Stimulated activated CD4-positive, alpha-beta T cell treated with anti-CD3 and anti-CD28 coated beads, Interleukin-2, amount 100 ng/mL, for 24 hours (primary cell): ENCODE measurements at places on chromosomes 3 and 15.

- no peak for DNase-seq
Measured at GRCh38 chr3:117346901-117347300, 637.3 kb downstream of the TUSC7 start.

- no peak for DNase-seq
Measured at GRCh38 chr15:29035336-29036285, 149.8 kb downstream of the APBA2 start.

DNA sequence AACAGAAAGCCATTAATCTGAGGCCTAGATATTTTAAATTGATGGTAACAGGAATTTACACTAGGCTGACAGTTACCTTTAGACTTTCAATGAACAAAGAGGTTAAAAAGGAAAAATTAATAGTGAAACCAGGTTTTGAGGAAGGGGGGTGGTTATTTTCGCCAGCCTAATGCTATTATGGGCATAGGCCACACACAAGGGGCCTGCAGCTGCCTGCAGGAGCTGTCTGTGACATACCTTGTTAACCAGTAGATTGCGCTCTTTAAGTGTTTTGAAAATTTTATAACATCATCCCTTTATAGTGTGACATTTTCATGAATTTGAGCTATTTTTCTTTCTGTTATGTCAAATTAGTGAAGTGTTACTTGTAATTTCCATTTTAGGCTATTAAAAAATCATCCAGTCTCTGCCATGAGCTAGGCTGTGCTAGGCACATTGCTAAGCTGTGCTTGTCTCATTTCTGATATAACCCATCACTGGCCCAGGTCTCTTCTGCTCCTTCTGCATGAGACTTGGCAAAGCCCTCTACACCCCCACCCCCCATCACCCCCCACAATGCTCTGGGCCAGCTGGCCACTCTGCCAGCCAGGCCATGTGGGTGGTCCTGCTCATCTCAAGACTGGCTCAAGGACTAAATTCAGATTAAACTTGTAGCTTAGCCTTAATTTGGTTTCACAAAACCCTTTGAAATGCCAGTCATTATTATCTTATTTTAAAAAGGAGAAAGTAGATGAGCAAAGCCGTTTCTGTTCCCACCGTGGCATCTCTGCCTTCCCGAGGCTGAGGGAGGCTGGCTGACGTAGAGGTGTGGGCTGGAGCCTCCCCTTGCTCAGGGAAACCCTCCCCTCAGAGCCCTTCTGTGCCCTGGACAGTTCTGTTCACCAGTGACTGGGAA is 48.4 kb upstream of the SEC22A start:
- DNase-seq, result no peak

DNA sequence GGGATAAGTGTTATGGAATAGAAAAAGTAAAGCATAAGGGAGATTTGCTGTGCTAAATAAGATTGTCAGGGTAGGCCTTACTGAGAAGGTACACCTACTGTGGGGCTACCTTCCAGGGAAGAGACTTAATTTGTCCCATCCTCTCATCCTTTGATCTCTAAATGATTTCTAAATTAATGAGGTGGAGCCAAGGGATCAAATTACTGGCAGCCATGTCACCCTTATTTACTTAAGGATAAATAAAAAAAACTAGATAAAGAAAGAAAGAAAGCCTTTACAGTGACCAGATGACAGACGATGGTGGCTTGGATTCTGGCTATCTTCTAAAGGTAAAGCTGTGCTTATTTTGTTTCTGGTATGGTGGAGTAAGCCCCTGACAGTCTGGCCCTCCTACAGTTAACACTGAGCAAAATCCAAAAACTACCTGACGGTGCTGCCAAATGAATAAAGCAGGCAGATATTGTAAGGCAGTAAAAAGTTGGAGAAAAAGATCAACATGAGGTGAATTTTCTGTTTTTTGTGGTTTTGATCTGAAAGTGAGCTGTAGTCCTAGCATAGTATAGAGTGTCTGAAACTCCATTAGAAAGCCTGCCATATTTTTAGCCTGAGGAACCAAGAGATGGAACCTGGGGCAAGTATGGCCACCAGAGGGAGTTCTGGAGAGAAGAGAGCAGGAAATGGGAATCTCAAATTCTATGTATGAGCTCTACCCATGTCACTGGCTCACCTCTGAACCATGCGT is 285.1 kb upstream of the MANF start:
- DNase-seq, result peak; percentile 29

DNA sequence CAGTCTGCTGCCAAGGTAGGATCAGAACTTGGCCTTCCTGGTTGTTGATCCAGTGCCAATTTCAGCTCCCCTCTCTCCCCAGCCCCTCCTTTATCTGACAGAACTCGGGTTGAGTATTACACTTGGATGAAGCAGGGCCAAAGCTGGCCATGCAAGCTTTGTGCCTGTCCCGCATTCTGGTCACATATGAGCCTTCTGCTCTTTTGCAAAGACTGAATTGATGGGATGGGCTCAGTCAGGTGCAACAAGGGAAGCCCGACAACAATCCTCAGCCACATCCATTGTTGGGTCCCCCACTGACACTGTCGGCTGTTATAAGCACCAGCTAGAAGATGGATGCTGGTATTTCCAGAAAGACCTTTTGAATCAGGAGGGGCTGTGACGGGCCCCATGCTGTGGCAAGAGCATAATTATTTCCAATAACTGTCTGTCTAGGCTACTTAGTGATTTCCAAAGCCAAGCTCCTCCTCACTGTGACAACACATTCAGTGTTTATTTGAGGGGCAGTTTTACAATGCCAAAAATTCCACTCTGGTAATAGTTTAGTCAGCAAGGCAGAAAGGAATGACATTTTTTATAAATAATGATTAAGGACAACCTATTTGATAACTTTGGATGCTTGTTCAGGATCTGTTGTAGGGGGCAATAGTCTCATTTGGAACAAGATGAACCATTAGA is 146.8 kb upstream of the FRMD4B start:
- no peak for DNase-seq

DNA sequence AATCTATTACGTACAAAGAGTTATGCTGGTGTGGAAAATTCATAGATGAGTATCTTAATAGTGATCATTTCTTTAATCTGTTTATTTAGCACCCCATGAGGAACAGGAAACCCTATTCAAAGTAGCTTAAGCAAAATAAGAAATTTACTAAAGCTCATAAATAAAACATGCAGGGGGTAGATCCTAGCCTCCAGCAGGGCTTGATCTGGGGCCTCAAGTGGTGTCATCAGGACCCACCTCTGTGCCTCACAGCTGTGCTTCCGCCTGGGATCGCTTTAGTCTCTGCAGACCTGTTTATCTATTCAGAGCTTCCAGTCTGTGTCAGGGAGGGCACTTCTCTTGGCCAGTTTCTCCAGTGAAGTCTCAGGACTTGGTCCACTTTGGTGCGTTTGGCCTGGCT is 171.0 kb upstream of the SLC24A5 start:
- no peak for DNase-seq

- no peak for DNase-seq
Measured at GRCh38 chr3:153144779-153145178, 17.2 kb upstream of the RAP2B start.

DNA sequence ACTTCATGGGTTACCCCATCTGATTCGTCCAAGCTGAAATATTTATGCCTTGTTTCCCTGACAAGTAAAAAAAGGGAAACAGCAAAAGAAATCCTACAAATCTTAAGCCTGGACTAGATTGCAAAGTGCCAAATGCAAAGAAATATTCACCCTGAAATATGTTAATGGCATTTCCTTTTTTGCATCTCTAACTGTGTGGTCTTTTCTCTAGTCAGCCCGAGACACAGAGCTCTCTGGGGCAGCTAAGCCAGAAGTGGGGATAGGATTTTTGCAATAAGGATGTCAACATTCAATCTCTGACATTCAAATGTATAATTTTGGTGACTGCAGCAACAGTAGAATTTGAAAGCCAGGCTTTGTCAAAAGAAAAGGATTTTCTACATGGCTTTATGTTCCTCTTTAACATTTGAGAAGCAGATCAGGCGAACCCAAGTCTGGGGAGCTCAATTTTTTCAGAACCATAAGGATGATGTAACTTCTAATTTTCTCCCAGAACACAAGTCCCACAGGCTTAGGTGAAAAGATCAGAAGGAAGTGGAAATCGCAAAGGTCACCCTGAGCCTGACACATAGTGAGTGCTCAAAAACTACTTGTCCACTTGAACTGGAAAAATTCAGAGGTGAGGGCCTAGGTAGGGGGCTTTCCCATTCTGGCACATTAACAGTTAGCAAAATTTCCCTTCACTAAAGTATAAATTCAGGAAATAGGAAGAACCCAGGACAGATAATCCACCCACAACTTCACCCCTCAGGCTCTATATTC is 28.2 kb upstream of the KCNMB3 start:
- no peak for DNase-seq

DNA sequence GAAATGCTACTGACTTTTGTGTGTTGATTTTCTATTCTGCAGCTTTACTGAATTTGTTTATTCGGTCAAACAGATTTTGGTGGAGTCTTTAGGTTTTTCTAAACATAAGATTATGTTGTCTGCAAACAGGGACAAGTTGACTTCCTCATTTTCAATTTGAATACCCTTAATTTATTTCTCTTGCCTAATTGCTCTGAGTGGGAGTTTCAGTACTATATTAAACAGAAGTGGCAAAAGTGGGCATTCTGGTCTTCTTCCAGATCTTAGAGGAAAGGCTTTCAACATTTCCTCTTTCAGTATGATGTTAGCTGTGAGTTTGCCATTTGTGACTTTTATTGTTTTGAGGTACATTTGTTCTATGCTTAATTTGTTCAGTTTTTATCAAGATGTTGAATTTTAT is 268.5 kb downstream of the WNT5A start:
- DNase-seq, result no peak

DNA sequence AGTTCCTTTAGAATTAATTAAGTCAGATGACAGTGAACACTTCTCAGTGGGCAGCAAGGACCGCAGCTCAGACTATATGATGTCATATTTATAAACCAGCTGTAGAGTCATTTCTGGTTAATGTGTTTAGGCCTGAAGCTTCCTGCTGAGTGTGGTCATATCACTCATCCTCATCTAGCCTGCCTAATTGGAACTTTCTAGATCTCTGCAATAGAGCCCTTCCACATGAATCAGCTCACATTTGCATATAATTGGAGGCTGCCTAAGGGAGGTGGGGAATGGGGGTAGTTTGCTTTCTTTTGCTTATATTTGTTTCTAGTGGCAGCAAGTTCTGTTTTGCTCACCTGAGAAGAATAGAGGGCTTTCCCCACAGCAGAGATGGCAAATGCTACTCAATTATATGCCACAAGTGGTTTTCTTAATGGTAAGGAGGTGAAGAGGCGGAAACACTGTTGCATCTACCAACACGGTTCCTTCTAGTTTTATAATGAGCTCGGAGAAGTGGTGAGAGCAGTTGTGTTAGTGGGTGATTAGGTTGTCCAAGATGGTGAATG is 148.1 kb downstream of the KLHL25 start:
- DNase-seq, result no peak

DNA sequence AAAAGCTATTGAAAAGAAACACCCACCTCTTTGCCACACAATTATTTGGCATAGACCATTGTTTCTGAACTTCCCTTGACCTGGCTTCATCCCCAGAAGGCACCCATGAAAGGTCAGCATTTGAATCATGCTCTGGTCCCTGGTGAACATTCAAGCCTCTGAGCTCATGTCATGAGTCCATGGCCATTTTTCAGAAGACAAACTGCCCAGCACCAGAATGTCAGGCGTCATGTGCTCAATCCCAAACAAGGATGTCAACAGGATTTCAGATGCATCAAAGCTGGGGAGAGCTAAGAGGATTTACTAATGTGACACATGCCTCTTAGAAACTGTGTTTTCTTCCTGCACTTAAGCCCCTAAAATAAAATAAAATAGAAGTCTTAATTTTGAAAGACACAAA is 41.3 kb downstream of the TMED3 start:
- DNase-seq, result no peak
